ENCODE measurements at places on chromosomes 6 and 20.

DNA sequence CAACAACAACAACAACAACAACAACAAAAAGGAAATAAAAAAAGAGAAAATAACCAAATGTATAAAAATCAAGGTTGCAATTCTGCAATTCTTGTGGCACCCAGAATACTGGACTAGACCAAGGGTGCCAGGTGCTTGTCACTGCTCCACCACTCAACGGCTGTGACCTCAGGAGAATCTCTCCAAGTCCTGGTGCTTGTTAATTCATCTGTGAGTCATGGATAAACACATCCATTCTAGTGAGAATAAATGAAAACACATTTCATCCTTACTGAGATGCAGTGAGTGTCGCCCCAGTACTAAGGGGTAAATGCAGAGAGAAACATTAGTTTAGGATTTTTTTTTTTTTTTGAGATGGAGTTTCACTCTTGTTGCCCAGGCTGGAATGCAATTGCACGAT is 32.0 kb downstream of the HLA-C start:
- no peak for DNase-seq

DNA sequence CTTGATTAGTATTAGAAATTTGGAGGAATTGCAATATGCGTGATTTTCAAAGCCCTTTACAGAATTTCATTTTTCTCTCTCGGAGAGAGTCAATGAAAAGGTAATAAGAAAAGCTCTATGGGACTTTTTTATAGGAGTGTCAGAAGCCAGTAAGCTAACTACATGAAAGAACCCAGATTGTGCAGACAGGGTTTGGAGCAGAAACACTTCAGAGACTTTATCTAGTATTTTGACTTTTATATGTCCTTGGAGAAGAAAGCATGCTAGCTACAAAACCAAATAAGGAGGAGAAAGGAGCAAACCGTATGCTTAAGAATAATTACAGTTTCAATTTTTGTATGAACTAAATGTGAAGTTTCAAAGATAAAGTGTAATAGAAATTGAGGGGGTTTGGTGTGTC is 141.7 kb downstream of the C6orf58 start:
- DNase-seq: no peak

GRCh38 chr6:157207521-157208076 is 115.7 kb downstream of the TMEM242 start:
- DNase-seq: no peak

- DNase-seq: no peak
These were observed 12.5 kb downstream of the PRIM2 start for GRCh38 chr6:57329933-57330332.

GRCh38 chr6:23454080-23454976 is 671.7 kb upstream of the NRSN1 start:
- no peak for DNase-seq

DNA sequence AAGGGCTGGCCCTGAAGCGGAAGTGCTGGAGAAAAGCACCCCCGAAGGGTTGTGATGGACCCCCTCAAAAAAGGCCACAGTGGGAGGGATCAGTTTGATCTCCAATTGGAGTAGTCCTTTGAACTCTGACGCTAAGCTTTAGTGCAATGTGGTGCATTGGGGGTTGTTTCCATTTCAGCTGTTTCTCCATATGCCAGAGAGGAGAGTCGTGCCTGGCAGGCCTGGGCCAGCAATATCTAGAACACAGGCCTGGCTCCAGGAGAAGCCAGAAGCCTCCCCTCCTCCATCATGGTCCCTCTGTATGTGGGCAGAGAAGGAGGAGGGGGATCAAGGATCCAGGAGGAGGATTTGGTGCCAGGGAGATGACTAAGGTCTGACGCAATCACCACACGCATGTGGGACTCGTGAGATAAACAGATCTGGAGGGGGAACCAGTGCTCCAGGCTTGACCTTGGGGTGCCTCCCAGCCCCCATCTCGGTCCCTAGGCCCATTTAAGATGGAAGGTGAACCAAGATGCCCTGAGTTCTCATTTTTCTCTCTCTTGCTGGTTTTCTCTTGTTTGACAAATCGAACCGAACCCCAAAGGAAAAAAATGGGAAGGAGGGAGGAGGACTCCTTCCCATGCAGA is 517.4 kb upstream of the JARID2 start:
- no peak for DNase-seq

DNA sequence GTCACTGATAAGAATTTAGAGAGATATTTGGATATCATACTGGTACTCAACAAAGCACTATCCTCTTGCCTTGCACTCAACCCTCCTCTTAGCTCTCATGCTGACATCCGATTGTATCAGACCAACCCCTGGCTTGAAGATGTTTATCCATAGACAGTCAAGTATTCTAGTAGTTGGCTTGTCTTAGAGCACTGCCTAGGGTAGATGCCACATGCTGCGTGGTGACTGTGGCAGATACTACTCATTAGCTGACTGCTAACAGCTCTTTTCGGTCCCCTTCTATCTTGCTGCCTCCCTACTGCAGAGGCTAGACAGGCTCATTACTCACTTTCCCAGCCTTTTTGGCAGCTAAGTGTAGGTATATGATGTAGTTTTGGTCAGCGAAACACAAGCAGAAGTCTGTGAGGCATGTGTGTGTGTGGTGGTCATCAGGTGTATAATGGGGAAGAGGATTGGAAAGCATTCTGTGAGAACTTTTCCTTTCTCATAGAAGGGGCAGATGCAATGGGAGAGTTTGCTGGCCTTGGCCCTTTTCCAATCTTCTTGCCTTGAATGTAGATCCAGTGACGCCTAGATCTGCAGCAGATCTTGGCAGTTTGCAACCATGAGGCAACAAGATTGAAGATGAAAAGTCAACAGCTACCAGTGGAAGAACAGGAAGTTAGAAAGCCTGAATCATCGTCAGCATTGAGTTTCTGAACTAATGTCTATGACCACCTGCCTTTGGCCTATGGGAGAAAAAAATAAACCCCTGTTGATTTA is 4.4 kb upstream of the IFNGR1 start:
- DNase-seq: no peak

- DNase-seq: no peak
These were observed 37.8 kb downstream of the PTPN1 start for GRCh38 chr20:50547964-50548363.

DNA sequence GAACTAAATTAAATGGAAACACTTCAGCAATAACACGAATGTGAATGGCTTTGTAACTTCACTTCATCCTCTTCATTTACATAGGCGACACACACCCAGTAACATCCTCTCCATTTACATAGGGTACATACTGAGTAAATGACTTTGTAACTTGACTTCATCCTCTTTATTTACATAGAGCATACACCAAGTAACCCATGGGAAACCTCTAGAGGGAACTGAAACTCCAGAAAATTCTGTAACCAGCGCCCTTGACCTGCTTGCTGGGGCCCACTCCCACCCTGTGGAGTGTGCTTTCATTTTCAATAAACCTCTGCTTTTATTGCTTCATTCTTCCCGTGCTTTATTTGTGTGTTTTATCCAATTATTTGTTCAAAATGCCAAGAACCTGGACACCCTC is 81.6 kb upstream of the OPRM1 start:
- no peak for DNase-seq

DNA sequence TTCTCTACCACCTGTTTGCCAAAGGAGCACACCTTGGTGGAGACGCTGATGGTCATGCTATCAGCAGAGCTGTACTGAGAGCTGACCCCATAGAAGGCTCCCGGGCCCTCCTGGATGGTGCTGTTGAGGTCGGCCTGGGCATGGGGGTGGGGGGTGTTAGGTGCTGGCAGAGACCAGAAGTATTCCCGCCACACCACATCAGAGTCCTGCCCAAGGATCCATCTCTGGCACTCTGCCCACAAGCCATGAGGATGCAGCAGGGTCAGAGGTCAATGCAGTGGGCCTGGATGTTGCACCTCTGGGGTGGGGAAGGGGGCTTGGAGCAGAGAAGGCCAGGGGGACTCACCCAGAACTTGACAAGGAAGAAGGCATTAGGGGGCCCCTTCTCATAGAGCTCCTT is 7.4 kb downstream of the RPL10A start:
- no peak for DNase-seq

Data from anterior cingulate cortex (tissue), 58 donors.